Body of pancreas (tissue), 4 donors: ENCODE measurements at places on chromosomes 3 and 15. TPM values are rescaled to one million over a fixed set of nuclear protein-coding genes. Genes with fewer than 3 reads are reported as not detected.

The SHC4 gene
- not detected for total RNA-seq

- no peak overlapping the region for H3K4me3 ChIP-seq
- peak; percentile 37 for DNase-seq
- H3K36me3 ChIP-seq: no peaks in the 10 kb centered on the region
- H3K27me3 ChIP-seq: no peaks in the 10 kb centered on the region
Measured at GRCh38 chr3:5376761-5377160, 189.3 kb downstream of the EDEM1 start.

DNA sequence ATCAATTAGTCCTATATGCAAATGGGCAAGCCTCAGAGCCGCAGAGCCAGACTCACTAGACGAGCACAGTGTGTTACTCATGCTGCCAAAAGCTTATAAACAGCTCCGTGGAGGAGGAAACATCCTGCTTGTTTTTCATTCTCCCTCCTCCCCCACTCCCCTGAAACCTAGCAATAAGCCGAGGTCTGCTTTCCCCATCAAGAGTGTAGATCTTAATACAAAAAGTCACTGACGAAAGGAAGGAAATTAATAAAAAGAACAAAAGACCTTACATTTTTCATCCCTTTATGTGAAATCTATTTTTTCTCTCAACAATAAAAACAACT lies 88.5 kb downstream of the XXYLT1 start:
- no peaks in the 10 kb centered on the region for H3K4me1 ChIP-seq
- no peak overlapping the region for H3K27ac ChIP-seq
- DNase-seq: no peak
- no peaks in the 10 kb centered on the region for H3K36me3 ChIP-seq
- H3K4me3 ChIP-seq: no peak overlapping the region
- H3K27me3 ChIP-seq: no peaks in the 10 kb centered on the region

- H3K36me3 ChIP-seq: no peaks in the 10 kb centered on the region
- DNase-seq: no peak
- no peak overlapping the region for H3K27ac ChIP-seq
- H3K4me3 ChIP-seq: no peak overlapping the region
- H3K27me3 ChIP-seq: no peaks in the 10 kb centered on the region
- no peaks in the 10 kb centered on the region for H3K4me1 ChIP-seq
Measured at GRCh38 chr15:35519052-35519451, 26.9 kb downstream of the DPH6 start.

DNA sequence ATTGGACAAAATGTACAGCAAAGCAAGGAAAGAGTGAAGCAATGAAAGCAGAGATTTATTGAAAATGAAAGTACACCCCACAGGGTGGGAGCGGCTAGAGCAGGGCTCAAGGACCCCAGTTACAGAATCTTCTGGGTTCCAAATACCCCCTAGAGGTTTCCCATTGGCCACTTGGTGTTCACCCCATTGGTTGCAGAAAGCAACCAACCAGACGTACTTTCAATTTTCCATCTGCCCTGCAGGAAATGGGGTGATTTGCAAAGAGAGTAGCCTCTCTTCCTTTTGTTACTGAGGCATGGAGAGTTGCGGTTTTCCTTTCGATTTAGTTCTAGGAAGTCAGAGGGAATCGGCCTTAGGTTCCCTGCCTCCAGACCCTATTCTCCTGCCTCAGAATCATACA lies 2.4 kb downstream of the PML start:
- no peaks in the 10 kb centered on the region for H3K27me3 ChIP-seq
- no peak overlapping the region for H3K27ac ChIP-seq
